Astrocyte of the hippocampus (primary cell): ENCODE measurements at places on chromosomes 1 and 21.

DNA sequence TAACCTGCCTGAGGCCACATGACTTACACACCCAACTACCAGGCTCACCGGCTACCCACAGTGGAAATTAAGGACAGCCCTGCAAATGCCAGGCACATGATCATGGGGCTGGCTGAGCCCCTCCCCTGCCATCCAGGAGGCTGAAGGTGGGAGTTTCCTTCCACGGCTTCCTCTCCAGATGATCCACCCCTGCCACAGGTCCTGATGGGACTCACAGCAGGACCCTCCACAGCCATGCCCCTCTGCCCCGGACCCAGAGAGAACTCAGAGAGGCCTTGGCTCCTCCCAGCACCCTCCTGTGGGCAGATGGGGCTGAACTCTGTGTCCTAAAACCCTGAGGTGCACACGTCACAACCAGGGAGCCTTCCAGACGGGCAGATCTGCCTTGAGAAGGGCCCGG lies 29.1 kb upstream of the CASZ1 start:
- DNase-seq: no peak

DNA sequence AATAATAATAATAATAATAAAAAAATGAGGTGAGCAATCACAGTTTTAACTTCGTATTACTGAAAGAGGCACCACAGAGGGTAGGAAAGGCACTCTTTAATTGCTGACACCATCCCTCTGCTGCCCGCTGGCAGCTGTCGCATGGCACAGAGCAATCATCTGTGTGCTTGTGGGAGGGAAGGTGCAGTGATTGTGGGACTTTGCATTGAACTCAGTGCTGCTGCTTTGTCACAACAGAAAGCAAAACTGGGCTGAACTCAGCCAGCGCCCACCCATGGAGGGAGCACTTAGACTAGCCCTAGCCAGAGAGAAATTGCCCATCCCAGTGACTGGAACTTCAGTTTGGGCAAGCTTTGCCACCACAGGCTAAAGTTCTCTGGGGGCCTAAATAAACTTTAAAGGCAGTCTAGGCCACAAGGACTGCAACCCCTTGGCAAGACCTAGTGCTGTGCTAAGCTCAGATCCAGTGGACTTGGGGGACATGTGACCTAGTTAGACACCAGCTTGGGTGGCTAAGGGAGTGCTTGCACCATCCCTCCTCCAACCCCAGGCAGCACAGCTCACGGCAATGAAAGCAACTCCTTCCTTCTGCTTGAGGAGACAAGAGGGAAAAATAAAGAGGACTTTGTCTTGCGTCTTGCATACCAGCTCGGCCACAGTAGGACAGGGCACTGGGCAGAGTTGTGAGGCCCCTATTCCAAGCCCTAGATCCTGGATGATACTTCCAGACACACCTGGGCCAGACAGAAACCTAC lies 59.3 kb downstream of the WDR4 start:
- DNase-seq: no peak

GRCh38 chr1:51222809-51223208 lies 13.3 kb upstream of the RNF11 start:
- no peak for DNase-seq

GRCh38 chr1:82401116-82401515 lies 600.4 kb downstream of the ADGRL2 start:
- no peak for DNase-seq

GRCh38 chr1:38763121-38763520 lies 96.5 kb downstream of the RRAGC start:
- no peak for DNase-seq

- DNase-seq: no peak
Measured at GRCh38 chr1:77471691-77472090, 189.9 kb downstream of the AK5 start.

DNA sequence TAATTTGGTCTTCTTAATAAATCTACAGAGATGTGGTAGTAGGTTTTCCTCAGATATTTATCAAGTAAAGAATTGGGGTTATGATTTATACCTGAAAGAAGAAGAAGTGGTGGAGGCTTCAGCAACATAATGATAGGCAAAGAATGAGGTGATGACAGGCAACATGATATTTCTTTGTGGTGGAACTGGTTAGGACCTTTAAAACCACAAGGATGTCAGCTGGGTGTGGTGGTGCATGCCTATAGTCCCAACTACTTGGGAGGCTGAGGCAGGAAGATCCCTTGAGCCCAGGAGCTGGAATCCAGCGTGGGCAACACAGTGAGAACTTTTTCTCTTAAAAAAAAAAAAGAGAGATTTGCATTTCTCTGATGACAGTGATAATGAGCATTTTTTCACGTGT lies 34.1 kb upstream of the COL11A1 start:
- DNase-seq: no peak

DNA sequence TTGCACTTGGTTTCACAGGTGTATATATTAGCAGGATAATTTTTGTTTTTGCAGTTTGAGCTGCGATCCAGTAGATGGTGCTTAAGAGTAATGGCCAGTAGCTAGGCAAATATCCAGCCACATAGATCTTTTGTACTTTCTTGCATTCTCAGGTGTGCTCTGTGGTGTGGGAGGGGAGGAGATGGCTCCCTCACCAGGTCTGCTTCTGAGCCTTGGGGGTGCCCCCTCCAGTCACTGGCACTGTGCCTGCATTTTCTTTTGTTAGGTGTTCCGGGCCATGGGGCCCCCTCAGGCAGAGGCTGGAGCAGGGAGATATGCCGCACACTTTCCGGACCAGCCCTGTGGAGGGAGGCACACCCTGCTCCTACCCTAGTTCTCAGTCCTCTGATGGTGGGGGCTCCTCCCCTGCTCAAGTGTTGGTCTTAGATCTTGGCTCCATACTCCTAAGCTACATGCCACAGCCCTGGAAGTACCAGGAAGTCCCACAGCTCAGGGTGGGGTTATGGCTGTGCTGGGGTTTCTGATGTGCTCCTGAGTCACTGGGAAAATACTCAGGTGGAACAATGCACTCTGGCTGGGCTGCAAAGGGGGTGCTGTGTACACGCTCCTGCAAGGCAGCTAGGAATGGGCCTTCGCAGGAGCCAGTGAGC lies 197.6 kb upstream of the DMRTA2 start:
- peak; percentile 78 for DNase-seq

DNA sequence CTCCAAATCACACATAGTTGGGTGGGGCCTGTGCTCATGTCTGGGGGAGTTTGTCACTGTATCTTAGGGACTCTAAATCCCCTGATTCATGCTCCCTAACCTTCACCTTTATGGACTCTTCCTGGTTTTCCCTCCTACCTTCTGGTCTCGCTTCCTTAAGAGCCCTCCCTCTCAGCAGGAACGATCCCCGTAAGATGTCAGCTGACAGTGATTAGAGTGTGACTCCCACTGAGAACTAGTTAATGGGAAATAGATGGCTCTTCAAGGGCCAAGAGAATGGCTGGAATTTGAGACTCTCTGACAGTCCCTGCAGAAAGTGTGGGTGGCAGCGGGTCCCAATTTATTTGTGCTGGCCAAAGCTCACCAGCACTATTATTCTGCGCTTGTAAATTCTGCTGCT lies 22.0 kb downstream of the LYPD8 start:
- no peak for DNase-seq

GRCh38 chr1:3324704-3325535 lies 129.5 kb upstream of the ARHGEF16 start:
- no peak for DNase-seq

- peak; percentile 93 for DNase-seq
Measured at GRCh38 chr1:160206421-160207117, 1.4 kb downstream of the PEA15 start.

- no peak for DNase-seq
Measured at GRCh38 chr1:119971710-119972570, 75.6 kb upstream of the ADAM30 start.

DNA sequence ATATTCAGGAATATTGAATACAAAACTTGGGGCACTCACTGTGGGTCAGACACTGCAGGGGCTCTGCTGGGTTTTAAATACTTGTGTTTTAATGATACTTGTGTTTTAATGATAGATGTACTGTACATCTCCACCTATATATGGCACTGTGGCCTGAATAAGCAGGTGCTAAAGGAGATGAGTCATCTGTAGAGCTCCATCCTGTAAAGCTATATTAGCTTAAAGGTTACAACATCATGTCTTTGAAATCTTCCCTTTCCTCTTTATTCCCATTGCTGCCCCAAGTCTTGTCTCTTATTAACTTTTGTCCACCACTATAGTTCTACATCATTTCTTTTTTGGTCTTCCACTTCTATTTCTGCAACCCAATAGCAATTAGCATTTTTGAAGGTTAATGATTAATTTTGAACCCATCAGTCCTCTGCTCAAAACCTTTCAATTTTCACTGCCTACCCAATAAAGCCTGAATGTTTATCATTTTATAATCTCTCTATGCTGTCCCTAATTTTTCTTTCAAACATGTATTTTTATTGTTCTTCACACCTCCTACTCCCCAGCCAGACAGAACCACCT lies 113.3 kb upstream of the PTGFR start:
- DNase-seq: no peak

- no peak for DNase-seq
Measured at GRCh38 chr21:42026082-42026435, 15.9 kb upstream of the ZBTB21 start.

- no peak for DNase-seq
Measured at GRCh38 chr1:55078470-55078869, 39.1 kb downstream of the PCSK9 start.

DNA sequence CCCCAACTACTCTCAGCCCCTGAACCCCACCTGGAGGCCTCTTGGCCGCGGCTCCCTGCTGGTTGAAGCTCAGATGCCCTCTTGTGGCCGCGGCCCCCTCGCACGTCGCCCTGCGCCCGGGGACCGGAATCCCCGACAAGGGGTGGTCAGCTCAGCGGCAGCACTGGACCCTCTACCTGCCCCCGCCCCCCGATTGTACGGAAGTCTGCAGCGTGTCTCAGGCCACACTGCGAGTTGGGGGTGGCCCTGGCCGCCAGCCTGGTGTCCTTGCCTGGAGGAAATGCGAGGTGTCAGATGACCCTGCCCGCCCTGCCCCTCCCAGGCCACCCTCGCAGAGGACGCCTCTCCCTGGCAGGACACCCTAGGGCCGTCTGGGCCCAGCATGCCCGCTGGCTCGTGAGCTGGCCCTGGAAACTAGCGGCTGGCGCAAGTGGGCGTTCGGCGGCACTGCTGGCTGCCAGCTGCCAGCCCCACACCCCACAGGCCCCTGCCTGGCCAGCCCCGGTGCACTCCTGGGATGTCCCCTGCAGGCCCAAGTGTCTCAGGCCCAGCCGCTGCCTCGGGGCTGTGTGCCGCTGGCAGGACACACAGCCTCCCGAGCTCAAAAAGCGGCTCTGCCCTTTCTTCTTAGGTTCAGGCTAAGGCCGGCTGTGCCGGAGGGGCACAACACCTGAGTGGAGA lies 60.8 kb downstream of the EDN2 start:
- no peak for DNase-seq

DNA sequence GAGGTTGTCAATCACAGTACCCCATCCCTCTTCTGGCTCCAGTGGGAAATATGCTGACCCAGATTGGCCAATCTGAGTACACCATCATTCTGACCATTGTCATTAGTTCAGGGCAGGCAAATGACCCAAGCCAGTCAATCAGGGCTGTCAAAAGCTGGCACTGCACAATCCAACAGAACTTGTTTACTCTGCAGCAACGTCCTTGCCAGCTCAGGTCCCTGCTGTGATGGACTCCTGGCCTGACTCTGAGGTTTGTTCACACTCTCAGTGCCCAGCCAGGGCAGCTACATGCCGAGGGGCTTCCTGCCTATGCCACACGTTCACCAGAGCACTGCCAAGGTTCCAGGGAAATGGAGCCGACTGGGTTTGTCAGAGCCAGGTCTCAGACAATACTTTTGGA lies 14.7 kb upstream of the OVAAL start:
- DNase-seq: no peak

DNA sequence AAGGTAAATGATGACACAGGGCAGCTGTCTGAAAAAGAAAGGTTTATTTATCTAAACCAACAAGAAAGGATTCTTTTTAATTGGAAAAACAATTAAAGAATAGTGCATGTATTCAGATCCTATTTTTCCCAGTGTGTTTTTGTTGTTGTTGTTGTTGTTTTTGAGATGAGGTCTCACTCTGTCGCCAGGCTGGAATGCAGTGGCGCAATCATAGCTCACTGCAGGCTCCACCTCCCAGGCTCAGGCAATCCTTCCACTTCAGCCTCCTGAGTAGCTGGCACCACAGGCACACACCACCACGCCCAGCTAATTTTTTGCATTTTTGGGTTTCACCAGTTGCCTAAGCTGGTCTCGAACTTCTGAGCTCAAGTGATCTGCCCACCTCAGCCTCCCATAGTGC lies 22.1 kb downstream of the NEK2 start:
- no peak for DNase-seq

DNA sequence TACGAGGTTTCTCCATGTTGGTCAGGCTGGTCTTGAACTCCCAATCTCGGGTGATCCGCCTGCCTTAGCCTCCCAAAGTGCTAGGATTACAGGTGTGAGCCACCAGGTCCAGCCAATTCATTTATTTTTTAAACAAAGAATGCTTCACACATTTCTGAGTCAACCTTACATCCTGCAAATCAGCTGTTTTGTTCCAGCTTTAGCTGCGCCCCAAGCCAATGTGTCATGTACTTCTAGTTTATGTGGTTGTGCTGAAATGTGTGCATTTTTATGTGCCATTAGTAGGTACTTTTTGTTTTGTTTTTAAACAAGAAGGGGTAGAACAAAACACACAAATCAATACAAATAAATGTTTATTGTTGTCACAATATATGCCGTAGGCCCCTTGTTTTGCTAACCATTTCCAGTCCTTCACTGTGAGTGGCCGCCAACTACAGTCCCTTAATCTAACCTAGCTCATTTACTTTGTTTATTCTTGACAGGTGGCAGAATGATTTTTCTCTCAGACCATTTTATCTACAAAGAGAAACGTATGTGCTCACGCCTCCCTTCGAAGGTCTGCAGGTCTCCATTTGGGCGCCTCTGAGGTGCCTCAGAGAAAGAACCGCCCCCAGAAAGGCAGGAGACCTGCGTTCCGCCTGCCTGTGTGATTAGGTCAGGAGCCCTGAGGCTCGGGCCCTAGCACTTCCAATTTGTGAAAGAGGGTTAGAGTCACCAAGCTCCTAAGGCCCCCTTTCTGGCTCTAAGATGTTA lies 2.8 kb upstream of the CASQ2 start:
- DNase-seq: no peak

- DNase-seq: no peak
Measured at GRCh38 chr21:44710756-44711326, 531 bp downstream of the TSPEAR start.

GRCh38 chr1:109806733-109807400 lies 43.1 kb upstream of the EPS8L3 start:
- DNase-seq: no peak
